ENCODE measurements at places on chromosomes 3 and 15.

- DNase-seq, result no peak
These were observed 135.0 kb upstream of the ONECUT1 start for GRCh38 chr15:52925130-52925529.

GRCh38 chr15:67575039-67575502, 32.6 kb downstream of the MAP2K5 start:
- no peak for DNase-seq

DNA sequence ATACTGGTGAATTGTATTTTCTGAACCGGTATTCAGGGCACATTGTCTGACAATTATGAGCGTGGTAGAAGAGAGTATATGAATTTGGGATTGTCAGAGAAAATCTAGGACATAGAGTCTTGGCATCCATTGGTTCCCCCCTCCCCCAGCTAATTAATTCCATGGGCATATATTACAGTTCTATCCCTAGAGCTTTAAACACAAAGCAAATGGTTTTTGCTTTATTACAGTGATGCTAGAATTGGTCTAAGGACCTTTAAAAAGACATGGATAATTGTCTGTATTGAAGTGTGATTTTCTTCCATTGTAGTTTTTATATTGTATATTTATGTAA, 91.3 kb downstream of the FNDC3B start:
- no peak for DNase-seq

GRCh38 chr3:38578081-38578475, 71.4 kb downstream of the SCN5A start:
- no peak for DNase-seq
